ENCODE measurements at places on chromosomes 7 and 10.
A peak's percentile ranks its signal among the peaks of the same experiment; 100 is the strongest.

DNA sequence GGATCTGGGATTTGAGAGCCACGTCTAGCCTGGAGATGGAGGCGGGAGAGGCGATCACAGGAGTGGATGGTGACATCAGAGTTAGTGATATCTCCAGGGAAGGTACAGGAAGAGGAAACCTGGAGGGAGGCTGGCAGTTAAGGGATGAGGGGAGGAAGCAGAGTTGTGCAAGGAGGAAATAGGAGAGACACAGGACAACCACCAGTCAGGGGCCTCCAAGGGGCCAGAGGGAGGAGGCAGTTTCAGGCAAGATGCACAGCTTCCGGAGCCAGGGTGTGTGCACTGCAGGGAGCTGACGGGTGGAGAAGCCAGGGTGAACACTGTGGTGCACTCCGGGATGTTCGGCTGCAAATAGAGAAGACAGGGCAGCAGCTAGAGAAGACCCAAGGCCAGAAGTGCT lies 141.2 kb downstream of the GLI3 start:
- no peak for DNase-seq

DNA sequence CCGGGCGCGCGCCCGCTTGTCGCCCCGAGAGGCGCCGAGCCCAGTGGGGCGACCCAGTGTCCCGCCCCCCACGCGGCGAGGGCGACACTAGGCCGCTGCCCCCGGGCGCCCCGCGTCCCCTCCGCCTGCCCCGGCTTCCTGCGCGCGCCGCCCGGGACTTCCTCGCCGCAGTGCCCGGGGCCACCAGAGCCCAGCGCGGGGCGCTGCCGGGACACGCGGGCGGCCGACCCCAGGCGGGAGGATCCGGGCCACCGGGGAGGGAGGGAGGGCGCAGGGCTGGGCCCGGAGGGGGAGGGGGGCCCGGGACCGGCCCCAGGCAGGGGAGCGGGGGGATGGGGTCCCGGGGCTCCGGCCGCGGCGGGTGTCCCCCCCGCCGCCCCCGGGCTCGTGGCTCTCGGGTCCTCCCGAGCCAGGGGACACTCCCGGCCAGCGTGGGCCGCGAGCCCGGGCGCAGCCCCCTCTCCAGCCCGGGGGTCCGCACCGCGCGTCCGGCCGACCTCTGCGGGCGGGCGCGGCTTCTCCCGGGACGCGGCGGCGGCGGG lies 435 bp upstream of the PWWP2B start:
- peak; percentile 47 for DNase-seq

- DNase-seq: no peak
Measured at GRCh38 chr7:2440608-2441245, 35.5 kb downstream of the GRIFIN start.

GRCh38 chr7:7884855-7885254 lies 83.7 kb upstream of the GLCCI1 start:
- DNase-seq: no peak

DNA sequence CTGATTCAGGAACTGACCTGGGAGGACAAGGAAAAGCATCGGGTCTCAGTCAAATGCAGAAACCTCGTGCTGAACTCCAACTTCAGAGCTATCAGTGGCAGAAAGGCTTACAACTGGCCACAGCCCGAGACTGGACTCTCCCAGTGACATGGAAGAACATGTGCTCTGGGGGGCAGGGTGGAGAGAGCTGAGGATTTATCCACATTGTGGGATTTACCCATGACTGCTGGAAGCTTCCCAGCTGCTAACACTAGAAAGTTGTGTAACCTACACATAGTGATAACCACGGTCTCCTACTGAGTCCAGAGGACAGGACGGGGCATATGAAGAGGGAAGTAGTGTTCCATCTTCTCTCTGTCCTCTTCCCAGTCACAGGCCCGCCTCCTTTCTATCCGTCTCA lies 103.4 kb downstream of the ITIH5 start:
- no peak for DNase-seq

DNA sequence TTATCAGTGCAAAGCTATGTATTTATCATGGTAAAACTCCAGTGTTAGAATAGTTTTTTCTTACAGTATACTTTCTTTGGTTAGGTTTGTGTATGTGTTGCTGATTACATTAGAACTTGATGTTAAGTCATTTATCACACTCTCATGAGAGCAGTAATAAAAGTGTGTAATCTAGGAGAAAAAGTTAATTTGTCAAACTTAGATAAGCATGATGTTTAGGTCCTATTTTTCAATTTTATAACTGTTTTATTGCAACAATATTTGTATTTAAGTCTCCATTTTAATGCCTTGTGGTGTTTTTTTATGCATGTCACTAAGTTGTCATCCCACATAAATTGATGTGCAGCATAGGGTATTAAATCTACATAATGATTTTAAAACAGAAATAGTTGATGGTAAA lies 28.8 kb upstream of the DNAH11 start:
- no peak for DNase-seq

GRCh38 chr7:51158211-51158610 lies 158.4 kb downstream of the COBL start:
- DNase-seq: no peak

DNA sequence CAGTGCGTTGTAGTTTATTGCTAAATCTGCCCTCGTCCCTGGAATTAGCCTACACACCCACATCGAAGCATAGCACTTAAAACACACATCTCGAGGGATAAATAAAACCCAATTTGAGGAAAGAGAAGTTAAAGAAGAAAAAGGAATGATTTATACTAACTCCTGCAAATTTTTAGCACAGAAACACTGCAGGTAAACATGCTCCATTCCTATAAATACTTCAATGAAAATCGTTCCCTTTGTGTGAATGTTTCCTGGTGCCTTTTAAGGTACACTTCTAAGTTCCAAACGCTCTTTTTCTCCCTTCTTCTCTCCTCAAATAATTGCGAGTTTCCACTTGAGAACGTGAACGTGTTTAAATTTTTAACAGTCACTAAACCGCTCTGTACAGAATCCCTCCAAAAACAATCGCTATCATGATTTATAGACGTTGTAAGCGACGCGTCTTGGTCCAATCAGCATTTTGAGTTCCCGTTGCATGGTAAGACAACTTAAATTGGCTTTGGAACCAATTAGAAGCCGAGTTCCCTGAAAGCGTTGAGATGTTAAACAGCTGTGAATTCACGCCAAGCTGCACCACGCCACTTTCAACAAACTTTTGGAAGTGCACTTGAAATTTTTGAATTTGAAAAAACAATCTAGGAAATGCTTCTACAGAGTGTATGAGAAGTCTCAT lies 12.5 kb upstream of the EBLN1 start:
- DNase-seq: no peak

DNA sequence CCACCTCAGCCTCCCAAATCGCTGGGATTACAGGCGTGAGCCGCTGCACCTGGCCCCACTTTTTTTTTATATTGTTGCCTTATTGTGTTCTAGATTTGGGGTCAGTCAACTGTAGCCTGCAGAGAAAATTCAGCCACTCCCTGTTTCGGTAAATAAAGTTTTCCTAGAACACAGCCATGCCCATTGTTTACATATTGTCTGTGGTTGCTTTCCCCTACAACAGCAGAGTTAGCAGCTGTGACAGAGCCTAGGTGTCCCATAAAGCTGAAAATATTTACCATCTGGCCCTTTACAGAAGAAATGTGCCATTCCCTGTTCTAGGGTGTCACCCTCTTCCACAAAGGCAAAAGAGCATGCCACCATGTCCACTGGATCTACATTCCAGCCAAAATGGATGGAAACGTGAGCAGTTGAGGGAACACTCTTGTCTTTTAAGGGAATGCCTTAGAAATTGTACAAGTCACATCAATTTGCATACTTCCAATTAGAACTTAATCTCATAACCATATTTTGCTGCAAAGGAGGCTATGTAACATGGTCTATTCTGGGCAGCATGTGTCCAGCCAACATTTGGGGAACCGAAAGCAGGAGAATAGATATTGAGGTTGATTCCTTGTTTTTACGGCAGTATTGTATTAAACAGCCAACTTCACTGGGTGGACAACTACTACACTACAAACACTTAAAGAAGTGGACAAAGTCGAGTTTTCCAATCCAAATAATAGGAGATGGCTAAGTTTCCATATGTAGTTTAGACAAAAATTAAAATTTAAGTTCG lies 11.0 kb upstream of the BLVRA start:
- no peak for DNase-seq

- DNase-seq: no peak
Measured at GRCh38 chr7:156458011-156458410, 182.6 kb upstream of the RNF32 start.

DNA sequence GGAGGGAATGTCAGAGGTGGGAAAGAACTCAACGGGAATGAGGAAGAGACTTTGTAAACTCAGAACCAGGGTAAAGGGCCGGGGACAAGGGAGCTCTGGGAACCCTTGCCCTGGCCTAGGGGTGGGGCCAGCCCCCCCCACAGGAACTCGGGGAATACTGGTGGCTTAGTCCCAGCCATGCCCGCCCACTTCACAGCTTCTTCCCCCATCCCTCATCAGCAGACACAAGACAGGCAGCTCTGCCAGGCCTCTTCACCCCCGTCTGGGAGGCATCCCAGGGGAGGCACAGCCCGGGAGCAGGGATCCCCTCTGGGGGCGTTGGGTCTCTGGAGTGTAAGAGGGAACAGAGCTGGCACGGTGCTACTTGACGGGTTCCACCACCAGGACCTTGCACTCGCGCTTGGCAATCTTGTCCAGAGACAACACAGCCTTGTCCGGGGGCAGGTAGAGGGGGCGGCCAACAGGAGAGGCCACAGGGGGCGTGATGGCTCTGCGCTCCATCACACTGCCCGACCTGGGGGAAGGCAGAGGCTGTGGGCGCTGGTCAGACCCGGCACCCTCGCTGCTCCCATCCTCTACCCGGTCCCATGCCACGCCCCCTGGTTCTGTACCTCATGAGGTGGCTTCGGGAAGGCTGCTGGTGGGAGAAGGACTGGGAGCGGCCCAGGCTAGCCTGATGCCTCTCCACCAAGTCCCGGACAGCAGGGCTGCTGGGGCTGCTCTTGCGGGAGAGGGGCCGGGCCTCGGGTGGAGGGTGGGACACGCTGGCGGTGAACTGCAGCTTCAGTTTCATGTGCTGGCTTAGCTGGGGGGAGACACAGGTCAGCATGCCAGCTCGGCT lies 3.7 kb downstream of the TRAPPC14 start:
- DNase-seq: no peak

- DNase-seq: no peak
Measured at GRCh38 chr10:15313047-15313446, 58.0 kb downstream of the FAM171A1 start.
